ENCODE measurements at places on chromosomes 7 and 10.
A peak's percentile ranks its signal among the peaks of the same experiment; 100 is the strongest.

- no peak for DNase-seq
Observed at GRCh38 chr7:157009778-157010587, 480 bp downstream of the MNX1 start.

GRCh38 chr7:87219545-87220025, at the start of gene TMEM243:
Gene TMEM243 (minus strand): TSS chr7:87219732. CDS start chr7:87219503, 229 bp downstream.
- no peak for DNase-seq

- DNase-seq, result no peak
Observed at GRCh38 chr7:149422914-149423301, 38.0 kb downstream of the ZNF777 start.

- DNase-seq, result no peak
Observed at GRCh38 chr7:90897961-90898469, 301.9 kb downstream of the CDK14 start.

DNA sequence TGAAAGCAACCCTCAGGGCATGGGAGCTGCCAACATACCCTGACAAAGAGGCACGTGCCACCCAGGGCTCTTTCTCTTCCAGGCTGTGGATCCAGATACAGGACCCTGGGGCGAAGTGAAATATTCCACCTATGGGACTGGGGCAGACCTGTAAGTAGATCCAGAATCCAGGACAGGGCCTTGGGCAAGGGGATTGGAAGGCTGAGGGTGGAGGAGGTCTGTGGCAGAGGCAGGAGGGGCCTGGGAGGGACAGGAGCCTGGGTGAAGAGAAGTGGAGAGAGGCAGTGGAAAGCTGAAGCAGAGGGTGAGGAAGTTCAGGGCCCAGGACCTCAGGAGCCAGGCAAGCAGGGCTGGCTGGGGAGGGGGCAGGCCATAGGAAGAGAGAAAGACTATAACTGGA, 13.8 kb downstream of the LRIT2 start:
- DNase-seq, result no peak

DNA sequence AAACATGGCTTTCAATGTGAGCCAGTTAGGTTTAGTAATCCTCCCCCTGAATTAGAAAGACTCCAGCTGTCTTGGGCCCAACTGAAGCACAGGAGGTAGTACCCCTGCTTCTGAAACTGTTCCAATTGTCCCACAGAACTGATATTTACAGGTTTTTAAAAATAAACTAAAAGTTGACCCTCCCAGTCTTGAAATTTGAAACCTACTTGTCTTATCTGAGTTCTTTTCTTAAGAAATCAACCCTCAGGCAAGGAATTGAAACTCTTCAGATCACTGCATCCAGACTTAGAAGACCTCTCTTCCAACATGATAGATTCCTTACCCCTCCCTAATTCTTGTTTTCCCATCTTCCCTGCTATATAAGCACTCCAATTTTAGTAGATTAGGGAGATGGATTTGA, 13.3 kb upstream of the ARHGAP21 start:
- no peak for DNase-seq

- no peak for DNase-seq
Observed at GRCh38 chr10:80397014-80397413, 11.3 kb upstream of the PRXL2A start.

GRCh38 chr10:98252464-98252863, 15.5 kb downstream of the LOXL4 start:
- DNase-seq, result no peak

DNA sequence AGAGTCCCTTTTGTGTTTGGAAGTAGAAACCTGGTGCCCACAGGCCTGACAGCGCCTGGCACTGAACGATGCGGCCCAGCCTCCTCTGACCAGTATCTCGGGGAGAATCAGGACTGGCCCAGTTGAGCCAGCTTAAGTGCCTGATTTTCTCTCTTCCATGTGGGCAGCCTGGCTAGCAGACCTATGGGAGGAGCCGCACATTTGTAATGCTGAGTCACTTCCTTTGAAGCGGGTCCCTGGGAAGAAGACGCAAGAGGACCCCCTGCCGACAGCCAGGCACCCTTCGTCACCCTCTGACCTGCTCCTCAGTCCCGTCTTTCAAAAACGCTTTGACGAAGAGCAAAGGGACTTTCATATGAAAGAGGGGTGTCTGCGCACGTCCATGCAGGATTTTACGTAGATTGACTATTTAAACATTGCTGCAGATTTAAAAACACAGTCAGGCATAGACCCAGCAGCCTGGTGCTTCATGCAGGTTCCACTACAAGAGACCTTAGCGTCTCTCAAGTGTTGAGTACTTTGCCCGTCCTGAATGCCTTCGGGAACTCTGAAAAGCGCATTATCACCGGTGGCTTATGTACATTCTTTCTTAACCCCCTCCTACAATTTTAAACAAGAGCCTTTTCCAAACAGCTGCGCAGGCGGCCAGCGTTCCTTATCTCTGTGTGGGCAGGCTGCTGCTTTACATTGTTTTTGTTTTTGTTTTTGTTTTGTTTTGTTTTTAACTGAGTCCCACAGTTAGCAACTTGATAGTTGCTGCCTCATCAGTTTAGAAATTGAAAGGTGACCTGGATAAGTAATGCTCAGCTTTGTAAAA, 36.5 kb upstream of the AP5Z1 start:
- peak; percentile 50 for DNase-seq

DNA sequence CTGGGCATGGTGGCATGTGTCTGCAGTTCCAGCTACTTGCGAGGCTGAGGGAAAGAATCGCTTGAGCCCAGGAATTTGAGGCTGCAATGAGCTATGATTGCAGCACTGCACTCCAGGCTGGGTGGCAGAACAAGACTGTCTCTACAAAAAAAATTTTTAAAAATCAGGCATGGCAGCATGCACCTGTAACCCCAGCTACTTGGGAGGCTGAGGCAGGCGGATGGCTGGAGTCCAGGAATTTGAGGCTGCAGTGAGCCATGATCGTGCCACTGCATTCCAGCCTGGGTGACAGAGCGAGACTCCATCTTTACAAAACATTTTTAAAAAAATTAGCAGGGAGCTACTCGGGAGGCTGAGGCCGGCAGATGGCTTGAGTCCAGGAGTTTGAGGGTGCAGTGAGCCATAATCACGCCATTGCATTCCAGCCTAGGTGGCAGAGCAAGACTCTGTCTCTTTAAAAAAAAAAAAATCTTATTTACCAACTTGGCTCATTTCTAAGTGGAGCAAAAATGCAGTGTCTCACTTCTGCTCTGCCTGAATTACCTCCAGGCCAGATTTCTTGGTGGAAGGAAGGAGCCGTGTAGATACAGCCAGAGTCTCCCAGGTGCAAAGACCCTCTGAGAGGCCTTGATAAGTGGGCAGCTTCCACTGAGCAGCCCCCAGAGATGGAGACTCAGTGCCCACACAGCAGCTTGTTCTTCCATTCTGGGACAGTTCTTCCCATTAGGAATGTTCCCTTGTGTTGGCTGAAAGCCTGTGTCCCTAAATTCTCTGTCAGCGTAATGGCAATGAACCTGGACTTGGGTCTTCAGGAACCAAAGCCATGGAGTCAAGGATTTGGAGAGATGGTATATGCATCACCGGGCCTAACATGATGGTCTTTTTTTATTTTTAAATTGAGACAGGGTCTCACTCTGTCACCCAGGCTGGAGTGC, 30.0 kb downstream of the GTF2IRD1 start:
- DNase-seq, result no peak

DNA sequence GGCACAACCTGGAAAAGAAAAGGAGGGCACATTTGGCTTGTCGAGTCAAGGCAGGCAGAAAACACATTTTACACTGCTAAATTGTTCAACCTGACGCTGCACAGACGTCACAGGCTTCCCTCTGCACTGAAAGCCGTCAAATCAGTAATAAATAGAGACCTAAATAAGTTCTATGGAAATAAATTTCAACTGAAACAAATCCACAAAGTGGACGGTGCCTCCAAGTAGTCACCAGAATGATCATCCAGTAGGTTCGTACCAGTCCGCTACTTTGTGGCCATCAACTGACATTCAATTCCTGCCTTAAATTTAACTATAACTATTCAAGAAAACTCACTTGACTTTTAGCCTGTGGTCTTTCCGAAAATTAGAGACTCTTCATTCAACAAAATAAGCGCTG, 49.0 kb downstream of the NPVF start:
- DNase-seq, result no peak

GRCh38 chr7:102211590-102212550, 74.8 kb upstream of the SH2B2 start:
- no peak for DNase-seq

DNA sequence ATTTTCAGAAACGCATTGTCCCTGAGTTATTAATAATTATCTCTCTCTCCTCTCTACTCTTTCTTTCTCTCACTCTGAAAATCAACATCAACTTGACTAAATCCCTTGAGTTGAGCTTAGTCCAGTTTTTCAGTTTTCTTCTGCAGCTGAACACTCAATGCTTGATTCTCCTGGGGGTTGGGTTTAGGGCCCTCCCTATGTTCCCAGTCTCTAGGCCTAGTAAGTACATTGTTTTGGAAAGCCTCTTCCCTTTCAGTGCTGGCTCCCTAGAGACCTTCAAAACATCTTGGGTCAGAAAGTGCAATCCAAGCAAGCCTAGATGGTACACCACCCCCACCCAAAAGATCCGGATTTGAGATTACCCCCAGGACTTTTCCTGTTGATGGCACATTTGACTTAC, 488.5 kb downstream of the LRMDA start:
- DNase-seq, result no peak

- DNase-seq, result no peak
Observed at GRCh38 chr10:28382525-28383269, 79.8 kb upstream of the MPP7 start.

- no peak for DNase-seq
Observed at GRCh38 chr7:88115816-88116215, 104.0 kb downstream of the SRI start.

DNA sequence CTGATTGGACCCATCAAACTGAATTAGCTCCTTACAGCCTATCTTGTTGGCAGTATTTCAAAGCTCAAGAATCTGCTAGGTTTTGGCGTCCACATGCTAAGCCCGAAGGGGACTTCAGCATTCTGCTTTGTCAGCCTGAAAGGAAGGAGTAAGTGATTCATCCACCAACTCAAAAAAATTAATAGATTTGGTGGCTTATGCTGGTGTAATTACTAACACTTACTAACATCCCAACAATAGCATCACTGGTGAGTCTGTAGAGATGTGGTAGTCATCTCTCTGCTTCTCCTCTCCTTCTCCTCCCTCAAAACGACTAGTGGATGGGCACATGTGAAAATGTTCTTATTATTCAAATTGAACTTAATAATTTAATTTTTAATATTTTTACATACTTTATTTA, 53.8 kb upstream of the EGR2 start:
- DNase-seq, result no peak

DNA sequence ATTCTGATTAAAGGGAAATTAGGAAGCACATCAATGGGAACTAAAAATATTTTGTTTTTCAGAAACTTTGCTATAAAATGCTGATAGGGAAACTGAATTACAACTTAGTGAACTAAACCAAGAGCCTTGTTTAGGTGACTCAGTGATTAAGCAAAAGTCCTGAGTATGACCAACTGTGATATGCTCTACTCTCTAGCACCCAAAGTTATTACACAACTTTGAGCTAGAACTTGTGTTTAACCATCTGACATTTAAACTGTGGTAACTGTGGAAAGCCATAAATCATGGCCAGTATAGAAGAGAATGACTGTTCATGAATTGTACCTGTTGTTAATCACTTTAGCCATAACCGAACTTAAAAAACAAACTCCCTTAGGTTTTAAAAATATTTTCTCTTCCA, 127.4 kb downstream of the ZNF365 start:
- no peak for DNase-seq

GRCh38 chr10:63462442-63462841, 3.3 kb downstream of the JMJD1C start:
- no peak for DNase-seq

DNA sequence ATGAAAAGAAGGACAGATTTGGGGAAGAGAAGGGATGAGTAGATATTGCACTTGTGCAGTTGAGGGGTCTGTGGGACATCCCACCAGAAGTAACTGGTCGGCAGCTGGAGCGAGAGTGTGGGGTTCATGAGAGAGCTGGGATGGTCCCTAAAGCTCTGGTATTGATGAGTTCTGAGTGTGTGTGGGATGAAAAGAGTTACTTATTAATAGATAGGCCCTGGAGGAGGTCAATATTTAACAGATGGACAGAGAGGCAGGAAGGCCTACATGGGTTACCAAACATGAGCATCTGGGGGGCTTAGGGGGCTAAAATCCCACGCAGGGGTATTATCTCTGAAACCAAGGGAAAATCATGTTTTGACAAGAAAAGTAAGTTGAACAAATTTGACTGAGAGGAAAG, 95.7 kb upstream of the SFMBT2 start:
- DNase-seq, result no peak

DNA sequence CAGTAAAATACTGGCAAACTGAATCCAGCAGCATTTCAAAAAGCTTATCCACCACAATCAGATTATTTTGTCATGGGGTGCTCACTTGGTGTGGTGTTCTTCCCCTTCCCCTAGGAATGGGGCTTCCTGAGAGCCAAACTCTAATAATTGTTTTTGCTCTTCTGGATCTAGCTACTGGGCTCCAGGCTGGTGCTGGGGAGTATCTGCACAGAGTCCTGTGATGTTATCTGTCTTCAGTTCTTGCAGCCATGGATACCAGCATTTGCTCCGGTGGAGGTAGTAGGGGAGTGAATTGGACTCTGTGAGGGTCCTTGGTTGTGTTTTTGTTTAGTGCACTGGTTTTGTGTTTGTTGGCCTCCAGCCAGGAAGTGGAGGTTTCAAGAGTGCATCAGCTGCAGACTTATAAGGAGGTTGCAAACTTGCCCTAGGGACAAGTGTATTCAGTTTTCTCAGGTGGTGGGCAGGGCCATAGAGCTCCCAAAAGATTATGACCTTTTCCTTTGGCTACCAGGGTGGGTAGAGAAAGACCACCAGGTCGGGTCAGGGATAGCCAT, 308.5 kb upstream of the MAGI2 start:
- no peak for DNase-seq

- no peak for DNase-seq
Observed at GRCh38 chr7:16651396-16652239, 5.6 kb downstream of the BZW2 start.

DNA sequence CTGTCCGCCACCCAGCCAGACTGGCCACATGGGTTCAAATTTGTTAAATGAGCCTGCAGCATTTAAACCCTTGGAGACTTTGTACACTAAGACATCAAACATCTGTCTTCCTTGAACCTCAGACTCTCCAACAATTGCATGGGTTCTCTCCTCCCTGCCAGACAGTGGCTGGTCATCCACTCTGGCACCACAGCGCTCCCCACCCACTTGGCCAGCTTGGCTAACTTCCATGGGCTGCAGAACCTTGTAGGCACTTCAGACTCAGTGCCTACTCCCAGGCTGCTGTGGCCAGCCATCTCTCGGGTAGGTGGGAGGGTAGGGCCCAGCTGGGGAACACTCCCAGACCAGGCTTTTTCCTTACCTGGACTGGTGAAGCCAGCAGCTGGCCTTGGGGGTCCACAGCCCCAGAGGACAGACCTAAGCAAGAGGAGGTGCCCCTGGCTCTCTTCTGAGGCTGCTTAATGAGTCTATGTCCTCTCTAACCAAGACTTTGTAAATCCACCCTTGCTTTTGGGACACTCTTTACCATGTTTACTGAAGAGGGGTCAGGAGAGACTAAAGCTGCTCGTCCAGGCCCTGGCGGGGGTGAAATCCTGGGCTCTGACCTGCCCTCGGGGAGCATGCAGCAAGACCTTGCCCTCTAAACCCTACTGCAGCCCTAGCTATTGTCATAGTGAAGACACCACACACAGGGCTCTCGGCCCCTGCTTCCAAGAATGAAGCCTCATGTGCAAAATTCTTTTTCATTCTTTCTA, 82.7 kb downstream of the ARHGAP22 start:
- DNase-seq, result no peak

All from NCI-H510A (cell line).